ENCODE measurements at places on chromosomes 5 and 9.

DNA sequence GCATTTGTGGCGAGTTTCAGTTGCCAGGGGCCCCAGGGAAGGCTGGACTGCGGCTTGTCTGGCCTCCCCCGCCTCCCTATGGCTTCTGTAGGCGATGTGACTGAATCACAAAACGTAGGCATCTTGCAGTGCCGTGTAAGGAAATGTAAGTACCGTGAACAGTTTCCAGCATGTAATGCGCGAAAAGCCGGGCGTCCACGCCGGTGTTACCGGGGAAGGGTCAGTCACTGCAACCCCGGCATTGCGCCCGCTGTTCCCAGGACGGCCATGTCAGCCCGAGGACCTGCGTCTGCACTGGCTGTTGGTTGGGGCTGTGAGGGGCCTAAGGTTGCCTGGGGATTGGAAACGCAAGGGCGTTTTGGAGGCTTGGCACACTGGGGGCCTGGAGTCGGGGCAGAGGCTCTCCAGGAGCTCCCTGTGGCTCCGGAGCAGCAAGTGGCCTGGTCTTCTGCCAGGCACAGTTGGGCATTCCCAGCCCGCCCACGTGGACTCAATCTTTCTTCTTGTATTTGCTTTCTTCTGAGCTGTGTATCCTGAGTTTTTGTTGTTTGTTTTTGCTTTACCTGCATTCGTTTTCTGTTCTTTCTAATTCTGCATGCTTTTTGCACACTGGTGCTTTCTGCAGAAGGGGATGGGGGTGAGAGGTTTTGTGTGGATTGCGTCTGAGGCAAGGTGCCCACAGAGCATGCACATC is 36.9 kb upstream of the PLEKHG4B start:
- DNase-seq: no peak

DNA sequence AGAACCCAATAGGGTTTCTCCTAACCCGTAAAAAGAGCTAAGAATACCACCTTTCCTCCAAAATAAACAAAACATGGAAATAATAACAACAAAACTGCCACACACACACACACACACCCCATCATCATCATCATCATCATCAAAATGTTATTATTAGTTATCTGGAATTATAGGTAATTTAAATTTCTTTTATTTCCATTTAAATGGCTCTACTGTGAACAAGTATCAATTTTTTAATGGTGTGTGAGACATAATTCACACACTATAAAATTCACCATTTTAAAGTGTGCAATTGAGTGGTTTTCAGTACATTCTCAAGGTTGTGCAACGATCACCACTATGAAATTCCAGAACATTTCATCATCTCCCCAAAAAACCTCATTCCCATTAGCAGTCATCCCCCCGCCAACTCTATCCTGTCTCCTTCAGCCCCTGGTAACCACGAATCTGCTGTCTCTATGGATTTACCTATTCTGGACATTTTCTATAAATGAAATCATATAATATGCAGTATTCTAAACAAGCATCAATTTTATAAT is 172.7 kb downstream of the ROR2 start:
- DNase-seq: no peak

GRCh38 chr9:2229109-2229721 is 214.1 kb downstream of the SMARCA2 start:
- DNase-seq: no peak

GRCh38 chr5:9589049-9589835 is 40.9 kb downstream of the TAS2R1 start:
- no peak for DNase-seq

DNA sequence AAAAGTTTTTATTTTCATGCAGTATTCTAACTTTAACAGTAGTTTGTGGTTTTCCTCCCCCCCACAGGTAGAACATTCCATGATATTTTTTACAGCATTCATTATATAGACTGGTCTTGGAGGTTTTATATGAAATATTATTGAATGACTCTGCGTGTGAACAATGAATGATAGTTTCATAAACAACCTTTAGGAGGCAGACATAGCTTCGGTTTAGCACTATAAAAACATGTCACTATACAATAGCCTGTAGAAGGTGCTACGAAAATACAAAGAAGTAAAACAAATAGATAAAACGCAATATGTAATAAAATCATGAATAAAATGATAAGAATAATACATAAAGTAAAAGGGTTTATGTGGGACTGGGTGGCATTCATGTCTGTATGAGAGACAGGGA is 8.5 kb downstream of the KLF4 start:
- no peak for DNase-seq

DNA sequence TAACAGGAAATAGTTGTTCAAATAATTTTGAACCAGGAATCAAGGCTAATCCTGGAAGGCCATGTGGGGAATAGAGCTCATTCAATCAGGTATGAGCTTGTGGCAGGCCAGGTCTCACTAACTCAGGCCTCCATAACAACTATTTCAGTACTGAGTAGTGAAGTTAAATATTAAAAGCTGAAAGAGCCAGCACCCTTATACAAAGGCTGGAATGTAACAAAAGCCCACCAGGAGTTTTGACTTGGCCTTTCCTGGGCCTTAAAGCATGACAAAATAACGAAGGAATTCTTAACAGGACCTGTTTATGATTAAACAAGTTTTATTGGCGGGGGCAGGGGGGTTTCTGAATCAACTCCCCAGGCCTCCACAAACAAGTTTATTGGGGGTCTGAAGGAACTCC is 1146.7 kb downstream of the CDH9 start:
- no peak for DNase-seq

DNA sequence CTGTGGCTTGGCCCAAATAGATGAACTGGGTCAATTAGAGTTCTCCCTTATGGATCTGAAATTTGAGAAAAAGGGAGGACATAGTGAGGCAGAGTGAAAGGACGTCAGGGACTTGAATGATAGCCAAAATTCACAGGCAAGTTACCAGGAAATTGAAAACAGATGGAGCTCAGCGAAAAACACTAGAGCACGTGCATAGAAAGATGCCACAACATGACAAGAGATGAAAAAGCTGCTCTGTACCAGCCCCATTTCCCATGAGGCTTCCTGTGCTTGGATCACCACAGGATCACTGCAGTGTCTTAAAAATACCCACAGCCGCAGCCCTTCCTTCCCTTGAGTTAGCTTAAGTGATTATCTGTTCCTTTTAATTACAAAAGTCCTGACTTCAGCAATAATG is 39.0 kb upstream of the HOMER1 start:
- no peak for DNase-seq

DNA sequence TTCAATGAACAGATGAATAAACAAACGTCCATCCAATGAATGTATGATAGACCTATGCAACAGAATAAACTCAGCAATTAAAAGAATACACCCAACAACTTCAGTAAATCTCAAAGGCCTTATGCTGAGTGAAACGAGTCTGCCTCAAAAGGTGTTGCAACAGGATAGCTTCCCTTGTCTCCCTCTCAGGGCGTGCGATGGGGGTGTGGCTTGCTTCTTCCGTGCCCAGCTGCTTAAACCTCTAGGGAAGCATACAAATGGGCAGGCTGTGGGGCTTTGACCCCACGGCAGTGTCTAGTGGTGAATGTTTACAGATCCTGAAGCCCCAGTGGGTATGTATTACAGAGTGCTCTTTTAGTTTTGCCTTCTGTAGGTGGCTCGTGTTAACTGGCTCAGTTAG is 87.0 kb upstream of the CCL21 start:
- DNase-seq: no peak

DNA sequence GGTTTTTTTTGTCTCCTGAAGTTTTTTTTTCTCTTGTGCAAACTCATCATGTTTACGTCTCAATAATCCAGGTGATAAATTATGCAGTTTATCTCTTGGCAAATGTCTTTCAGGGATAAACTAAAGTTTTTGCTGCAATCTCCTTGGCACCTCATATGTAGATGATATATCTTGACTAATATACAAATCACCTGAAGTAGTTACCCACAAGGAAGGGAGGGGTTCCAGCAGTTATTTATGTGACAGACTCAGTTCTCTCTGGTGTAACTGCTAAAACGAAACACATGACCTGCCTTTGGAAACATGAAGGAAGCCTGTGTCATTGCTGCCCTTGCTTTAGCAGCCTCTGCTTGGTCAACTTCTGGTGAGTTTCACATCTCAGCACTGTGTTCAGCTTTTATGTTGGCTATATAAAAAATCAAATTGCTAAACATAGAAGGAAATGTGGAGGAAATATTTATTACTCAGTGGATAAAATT is 39.3 kb upstream of the KIAA1958 start:
- no peak for DNase-seq

DNA sequence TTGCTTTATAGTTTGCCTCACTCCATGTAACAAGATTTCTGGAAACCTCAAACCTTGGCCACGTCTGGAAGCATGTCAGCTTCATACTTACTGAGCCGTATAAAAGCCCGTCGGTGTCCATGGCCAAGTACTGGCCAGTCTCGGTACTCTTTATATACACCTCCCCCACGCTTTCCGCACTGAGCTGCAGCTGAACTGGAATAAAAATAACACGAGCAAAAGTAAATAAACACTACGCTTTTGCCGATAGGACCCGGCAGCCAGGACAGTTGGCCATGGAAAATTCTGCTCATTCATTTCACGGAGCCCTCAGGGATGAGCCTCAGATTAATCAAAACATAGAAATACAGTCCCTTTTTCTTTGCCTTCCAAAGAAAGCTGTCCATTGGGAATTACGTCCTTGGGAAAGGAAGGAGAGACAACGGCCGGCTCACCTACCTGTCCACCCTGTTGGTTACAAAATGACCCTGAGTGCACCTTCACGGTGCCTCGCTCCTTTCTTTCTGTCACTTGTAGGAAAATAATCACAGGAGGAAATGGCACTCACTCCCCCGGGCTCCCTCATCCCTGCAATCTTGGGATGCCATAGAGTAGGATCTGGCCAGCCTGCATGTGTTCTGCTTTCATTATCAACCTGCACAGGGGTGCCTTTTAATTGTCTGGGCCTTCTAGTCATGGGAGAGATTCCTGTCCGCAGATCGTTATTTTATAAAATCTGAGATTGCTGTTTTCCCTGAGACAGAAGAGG is 85.1 kb downstream of the FGF1 start:
- DNase-seq: no peak

- no peak for DNase-seq
These were observed 223.3 kb upstream of the IRX1 start for GRCh38 chr5:3372289-3372688.

- no peak for DNase-seq
These were observed 68.9 kb downstream of the SLC1A3 start for GRCh38 chr5:36675282-36675681.

GRCh38 chr9:94577571-94577970 is 16.1 kb downstream of the FBP2 start:
- DNase-seq: no peak

- DNase-seq: no peak
These were observed 62.1 kb downstream of the PAX5 start for GRCh38 chr9:36971935-36972488.

DNA sequence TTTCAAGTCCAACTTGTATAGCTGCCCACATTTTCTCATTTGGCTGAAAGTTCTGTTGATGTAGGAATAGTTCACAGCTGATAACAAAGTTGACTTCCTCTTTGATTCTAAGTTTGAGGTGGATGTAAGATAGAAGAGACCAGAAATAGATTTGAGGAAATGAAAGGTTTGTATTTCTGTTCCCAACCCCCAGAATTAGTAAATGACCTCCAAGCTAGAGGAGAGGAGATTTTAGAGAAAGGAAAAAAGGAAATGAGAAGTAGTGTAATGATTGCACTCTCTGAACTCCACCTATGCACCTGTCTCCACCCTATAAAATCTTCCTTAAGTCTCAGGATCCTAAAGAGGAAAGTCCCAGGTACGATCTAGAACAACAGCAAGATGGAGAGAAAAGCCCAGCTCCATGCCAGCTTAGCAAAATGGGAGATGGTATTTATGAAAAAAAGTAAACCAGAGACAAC is 130.4 kb upstream of the POC5 start:
- DNase-seq: no peak

DNA sequence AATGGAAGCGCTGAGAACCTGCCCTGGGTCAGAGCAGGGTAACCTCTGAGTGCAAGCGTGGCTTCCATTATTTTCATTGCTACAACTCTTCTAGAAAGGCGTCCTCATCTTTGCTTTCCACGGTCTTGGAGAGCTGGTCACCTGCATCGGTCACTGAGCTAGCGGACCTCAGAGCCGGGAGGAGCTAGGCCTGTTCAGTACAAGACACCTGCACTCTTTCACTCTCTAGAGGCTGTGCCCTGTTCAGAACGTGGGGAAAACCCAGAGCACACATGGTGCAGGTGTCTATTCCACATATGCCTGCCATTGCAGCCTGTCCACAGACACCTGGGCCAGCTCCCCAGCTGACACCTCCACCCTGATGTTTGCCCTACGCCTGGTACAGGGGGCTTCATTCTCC is 147.8 kb upstream of the IRX2 start:
- DNase-seq: no peak

- DNase-seq: no peak
These were observed 1.7 kb upstream of the ZSWIM6 start for GRCh38 chr5:61330341-61330844.

DNA sequence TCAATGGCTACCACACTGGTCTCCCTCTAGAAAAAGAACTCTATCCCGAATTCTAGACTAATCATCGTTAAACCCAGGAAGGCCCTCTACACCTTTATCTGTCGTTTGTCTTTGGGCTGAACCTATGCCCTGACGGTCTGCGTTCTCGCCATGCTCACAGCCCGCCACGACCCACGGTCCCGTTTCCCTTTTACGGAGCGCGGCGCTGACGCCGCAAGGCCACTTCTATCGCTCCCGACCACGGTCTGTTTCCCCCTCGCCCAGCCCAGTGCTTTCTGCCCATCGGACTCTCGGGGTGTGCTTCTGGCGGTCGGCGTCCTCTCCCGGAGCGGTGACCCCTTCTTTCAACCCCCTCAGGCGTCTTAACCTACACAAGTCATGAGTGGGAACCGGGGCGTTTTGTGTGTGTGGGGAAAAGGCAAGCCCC is 974 bp downstream of the C9orf40 start:
- peak; percentile 22 for DNase-seq

DNA sequence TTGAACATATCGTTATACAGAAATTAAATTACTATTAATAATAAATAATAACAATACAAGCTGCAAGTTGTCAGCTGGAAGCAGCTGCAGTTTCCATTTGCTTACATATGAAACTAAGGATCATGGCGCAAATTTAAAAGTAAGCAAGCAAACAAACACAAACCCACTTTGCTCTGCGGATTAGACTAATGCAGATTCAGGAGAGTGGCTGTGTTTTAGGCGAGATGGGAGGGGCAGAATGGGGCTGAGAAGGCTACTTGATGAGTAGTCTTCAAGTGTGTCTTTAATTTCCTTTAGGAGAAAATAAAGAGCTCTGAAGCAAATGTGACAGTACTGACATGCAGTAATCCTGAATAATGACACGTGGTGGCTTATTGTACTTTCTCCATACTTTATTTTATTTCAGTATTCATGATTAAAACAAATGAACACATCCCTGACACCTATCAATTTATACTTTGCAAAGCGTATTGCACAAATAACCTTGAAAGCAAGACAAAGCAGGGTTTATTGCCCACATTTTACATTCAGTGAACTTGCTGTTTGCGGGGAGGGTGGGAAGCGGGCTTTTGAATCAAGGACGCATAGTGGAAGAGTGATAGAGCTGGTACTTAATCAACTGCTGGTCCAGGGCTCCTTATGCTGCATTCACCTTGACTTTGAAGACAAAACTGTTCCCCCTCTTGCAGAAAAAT is 221.4 kb upstream of the TRIM32 start:
- DNase-seq: no peak

- DNase-seq: peak; percentile 57
These were observed 2.2 kb downstream of the TNIP1 start for GRCh38 chr5:151078490-151079262.

Measured in stimulated activated CD4-positive, alpha-beta T cell treated with anti-CD3 and anti-CD28 coated beads, Interleukin-4, amount 100 ng/mL, for 48 hours (primary cell).